ENCODE measurements at places on chromosomes 5 and 9.

DNA sequence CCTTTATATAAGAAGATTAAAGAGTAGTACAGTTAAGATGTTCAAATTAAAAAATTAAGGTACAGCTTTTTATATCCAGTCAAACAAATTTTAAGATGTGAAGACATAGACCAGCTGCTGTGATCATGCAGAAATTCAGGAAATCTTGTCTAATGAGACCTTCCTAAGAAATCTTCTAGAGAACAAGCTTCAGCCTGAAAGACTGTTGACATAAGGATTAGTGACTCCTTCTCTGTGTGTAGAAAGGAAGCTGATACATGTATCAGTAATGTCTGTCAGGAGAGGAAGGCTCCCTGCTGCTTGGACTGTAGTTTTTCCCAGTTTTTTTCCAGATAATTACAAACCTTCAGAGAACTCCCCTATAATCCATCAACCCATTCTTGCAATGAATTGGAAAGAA is 75.8 kb upstream of the PCSK5 start:
- DNase-seq, result no peak

- no peak for DNase-seq
Measured at GRCh38 chr5:144125163-144125726, 45.2 kb downstream of the YIPF5 start.

- no peak for DNase-seq
Measured at GRCh38 chr9:98607152-98607551, 101.6 kb downstream of the GABBR2 start.

DNA sequence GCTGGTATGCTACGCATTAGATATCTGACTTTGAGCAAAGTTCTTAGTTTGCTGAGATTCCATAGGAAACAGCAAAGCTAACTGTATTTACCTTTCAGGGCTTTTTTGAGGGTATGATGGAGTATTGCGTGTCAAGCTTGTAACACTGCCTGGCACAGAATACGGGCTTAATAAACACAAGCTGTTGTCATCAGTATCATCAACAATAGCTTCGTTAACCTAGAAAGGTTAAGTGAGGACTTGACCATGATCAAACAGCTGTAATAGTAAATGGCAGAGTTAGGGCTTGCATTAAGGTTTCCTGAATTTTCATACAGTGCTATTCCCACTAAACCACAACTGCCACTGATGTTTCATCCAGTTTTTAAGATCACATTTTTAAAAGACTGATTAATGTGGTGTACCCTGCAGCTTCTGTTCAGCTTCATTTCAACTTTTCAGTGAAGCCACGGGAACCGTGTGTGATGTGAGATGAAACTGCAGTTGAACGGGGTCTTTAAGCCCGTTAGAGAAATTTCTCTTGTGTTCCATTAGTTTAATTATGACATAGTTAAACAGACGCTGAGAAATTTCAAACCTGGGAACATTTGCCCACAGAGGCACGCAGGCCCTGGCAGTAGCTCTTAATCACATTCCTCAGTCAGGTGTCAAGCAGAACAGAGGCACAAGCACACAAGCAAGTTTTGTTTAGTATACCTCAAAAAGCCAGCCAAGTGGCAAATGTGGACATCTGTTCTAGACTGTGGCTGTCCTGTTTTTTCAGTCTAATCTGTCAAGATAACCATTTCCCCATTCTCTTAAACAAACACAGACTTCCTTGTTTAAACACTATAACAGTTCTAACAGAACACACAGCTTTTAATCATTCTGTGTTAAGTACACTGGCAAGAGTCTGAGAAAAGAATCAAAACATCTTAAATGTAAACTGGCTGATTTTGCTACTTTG is 147.1 kb downstream of the ZNF608 start:
- DNase-seq, result no peak

DNA sequence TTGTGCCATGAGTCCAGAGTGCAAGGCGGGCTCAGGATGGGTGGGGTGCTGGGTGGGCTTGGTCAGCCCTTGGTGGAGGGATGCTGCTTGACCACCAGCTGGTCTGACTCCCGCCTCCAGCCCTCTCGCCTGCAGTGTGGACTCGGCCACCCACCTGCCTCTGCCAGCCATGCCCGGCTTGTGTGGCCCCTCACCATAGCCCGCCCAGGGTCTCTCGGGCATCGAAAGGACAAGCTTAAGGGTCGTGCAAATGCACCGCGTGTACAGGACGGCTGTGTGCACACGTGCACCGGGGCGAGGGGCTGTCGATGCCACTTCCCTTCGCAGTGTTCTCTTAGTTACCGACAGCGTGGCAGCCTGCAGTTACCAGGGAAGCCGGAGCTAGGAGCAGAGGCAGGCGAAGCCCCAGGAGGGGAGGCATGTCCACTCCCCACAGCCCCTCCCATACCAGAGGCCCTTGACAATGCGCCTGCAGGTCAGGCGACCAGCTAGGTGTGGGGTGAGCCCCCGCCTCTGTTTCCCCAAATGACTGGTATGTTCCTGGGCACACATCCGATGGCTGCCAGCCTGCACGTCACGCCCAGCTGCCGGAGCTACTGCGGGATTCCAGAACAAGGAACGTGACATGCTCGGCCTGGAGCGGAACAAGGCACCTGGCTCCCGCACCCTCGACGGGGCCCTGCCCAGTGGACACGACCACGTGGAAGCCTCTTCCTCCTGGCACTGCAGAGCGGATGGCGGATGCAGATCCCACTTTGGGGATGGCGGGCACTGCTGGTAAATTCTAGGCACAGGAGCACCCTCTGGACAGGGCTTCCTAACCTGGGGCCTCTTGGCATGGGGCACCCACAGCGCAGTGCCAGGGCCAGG is 7.8 kb downstream of the LCN9 start:
- no peak for DNase-seq

DNA sequence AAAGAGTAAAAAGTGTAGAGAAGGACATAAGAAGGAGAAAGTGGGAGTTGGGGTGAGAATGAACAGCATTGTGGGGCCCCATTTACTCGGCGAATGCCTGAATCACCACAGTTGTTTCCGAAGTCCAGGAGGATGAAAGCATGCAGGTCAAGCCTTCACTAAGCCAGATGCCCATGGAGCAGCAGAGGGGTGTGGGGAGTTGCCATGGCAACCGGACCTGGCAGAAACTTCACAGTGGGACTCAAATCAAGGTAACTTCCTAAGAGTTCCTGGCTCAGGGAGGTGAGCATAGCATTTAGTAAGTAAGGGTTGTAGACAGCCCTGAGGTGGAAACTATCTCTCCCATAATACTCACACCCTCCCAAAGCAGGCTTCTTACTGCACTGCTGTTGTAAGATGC is 357.1 kb downstream of the TRIM32 start:
- DNase-seq, result no peak

DNA sequence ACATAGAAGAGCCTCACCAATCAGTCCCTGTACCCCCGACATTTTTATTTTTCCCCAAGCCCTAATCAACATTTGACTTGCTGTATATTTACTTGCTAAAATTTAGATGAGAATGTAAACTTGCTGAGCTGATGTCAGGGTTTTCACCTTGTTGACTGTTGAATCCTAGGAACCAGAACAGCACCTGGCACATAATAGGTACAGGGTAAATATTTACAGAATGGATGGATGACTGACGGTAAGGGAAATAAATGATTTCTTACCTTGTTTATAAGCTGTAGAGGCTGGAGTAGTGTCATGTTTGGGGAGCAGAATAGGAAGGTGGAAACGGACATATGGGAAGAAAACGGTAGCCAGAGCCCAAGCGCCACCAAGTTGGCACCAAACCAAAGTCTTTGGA is 107.0 kb upstream of the NUDT12 start:
- no peak for DNase-seq

All from activated T-cell treated with anti-CD3 and anti-CD28 coated beads, Interleukin-2, amount 50 U/mL, for 48 hours (primary cell).